ENCODE measurements at places on chromosomes 3 and 15. TPM values are rescaled to one million over a fixed set of nuclear protein-coding genes. Genes with fewer than 3 reads are reported as not detected.

Gene ADCY5
- total RNA-seq = 5.2 TPM

Gene FBXO45
- 11.4 TPM for total RNA-seq

Gene GOLGA6L10
- 10.4 TPM for total RNA-seq

Gene FBN1
- total RNA-seq = 5.5 TPM

Gene CDAN1
- total RNA-seq = 26.5 TPM

Gene FBXW12
- 0.13 TPM for total RNA-seq

Gene INAFM2
- total RNA-seq = 5.2 TPM

Gene CKMT1B
- total RNA-seq = 4.7 TPM

Gene SEMA4B
- total RNA-seq = 25.1 TPM

Gene GLT8D1
- total RNA-seq = 54.4 TPM

Data from endodermal cell (in vitro differentiated cells).